Right forelimb (tissue), 1 donor: ENCODE measurements at places on chromosomes 11 and 22.

DNA sequence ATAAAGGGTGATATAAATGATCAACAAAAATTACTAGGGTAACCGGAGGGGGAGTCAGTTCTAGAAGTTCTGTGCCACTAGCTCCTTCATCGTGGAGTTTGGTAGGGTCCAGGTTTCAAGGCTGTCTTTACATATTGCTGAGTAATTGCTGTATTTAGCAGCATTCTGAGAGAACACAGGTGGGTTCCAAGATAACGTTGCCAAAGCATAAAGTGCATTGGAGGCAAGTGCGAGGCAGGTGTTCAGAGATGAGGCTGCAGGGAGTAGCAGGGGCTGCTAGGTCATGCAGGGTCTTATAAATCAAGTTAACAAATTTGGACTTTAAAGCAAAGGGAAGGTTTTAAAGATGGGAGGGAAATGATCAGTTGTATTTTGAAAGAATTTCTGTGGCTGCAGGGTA is 17.8 kb downstream of the SGSM3 start:
- DNase-seq = no peak

DNA sequence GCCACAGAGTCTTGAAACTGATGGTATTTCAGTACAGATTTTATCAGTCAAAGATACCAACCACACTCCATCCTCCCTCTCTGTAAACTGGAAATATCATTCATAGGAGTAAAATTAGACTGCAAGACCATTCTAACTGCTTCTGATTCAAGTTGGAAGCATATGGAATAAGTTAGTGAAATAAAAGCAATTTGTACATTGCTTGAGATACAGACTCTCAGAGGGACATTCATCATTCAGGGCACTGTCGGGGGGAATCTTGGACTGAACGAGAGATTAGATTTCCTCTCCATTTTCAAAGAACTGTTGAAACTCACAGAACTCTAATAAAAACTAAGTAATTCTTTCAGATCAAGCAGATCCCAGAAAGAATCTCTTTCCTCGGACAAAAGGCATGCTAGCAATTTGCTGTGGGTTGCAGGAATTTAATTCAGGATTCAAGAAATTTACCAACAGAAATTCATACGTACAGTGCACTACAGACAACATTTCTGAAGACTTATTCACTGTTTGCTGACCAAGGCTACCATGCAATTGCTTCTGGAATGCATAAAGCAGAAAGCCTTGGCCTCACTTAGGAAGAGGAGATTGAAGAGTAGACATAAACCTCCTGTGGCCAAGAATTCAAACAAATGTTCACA is 34.1 kb downstream of the PAMR1 start:
- no peak for DNase-seq

DNA sequence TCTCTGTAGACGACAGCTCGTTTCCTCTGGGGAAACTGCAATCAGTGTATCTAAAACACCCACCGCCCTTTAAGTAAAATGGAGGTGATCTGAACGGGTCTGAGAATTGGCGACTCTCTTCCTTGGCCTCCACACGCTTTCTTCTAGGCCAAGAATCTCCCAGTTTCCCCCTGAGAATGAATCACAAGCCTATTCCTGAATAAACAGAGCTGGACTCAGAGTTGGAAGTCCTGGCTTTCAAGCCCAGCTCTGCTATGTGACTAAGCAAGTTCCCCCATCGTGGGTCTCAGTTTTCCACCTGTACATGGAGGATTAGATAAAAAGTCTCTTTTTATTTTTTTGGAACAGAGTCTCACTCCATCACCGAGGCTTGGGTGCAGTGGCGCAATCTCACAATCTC is 200.4 kb downstream of the MN1 start:
- DNase-seq = no peak

- no peak for DNase-seq
These were observed 15.6 kb downstream of the ACP2 start for GRCh38 chr11:47233051-47233450.

- DNase-seq = no peak
These were observed 46.0 kb upstream of the OR9Q1 start for GRCh38 chr11:57977709-57978108.

DNA sequence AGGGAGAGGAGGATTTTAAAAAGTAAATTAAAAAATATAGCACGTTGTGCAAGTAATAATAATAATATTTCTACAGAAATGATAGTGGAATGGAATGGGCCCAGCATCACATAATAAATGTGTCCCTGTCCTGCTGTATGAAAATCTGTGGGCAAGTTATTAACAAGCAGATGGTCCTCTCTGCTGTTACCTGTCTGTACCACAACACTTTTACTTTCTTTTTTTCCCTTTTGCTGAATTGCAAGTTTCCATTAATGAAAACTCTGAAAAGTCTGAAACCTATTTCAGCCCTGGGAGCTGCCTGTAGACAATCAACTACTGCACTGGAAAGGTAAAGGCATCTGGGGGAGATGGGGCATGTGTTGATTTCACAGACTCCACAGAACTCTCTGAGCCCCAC is 937.1 kb downstream of the OPCML start:
- DNase-seq = no peak
